HT1080 (cell line): ENCODE measurements at places on chromosomes 13 and 19. TPM values are rescaled to one million over a fixed set of nuclear protein-coding genes. Genes with fewer than 3 reads are reported as not detected.

Gene PRDX2
- total RNA-seq: 88.6 and 94.3 TPM in 2 replicates

- no peak for DNase-seq
These were observed 66.6 kb upstream of the ZNF527 start for GRCh38 chr19:37304190-37304883.

DNA sequence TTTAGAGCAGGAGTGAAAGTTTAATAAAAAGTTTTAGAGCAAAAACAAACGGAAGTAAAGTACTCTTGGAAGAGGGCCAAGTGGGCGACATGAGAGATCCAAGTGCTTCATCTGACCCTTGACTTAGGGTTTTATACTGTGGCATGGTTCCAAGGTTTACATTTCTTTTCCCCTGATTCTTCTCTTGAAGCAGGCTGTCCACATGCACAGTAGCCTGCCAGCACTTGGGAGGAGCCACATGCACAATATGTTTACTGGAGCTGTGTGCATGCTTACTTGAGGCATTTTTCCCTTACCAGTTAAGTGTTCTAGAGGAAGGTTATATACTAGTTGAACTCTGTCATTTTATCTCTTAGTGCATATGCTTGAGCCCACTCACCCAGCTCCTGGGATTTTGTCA is 295.6 kb downstream of the TBC1D4 start:
- no peak for DNase-seq

Gene MBD3L2
- not detected in 2 replicates for total RNA-seq

DNA sequence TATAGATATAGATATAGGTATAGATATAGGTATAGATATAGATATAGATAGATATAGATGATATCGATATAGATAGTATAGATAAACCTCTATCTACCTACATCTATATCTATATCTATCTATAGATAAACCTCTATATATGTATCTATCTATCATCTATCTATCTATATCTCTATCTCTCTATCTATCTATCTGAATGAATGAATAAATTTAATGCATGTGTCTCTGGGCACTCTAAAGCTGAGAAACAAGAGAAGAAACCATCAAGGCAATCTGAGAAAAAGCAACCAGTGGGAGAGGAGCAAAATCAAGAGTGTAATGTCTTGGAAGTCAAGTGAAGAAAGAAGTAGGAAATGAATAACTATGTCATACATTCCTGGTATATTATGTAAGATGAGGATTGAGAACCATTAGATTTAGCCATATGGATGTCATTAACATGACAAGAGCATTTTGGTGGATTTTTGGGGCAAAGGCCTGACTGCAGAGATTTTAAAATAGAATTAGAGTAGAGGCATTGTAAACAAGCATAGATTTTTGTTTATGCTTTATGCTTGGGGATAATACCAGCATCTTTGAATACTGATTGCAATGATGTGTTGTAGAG is 1262.7 kb upstream of the MIR17HG start:
- DNase-seq: no peak

DNA sequence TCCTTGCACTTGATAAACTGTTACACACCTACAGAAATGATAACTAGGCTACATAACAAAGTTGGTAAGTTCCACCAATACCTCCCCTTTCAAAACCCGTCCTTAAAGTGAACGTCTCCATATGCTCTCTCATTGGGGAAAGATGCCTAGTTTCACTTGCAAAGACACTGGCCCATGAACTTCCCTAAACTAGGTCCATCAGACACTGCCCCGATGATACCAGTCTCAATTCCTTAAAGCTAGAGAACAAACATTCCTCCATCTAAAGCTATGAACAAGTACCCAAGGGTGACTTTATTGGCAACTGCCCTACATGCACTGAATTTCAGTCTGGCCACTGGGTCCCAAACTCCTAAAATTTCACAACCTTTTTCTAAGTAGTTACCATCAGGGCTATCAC is 39.9 kb downstream of the FOXO1 start:
- DNase-seq: no peak

DNA sequence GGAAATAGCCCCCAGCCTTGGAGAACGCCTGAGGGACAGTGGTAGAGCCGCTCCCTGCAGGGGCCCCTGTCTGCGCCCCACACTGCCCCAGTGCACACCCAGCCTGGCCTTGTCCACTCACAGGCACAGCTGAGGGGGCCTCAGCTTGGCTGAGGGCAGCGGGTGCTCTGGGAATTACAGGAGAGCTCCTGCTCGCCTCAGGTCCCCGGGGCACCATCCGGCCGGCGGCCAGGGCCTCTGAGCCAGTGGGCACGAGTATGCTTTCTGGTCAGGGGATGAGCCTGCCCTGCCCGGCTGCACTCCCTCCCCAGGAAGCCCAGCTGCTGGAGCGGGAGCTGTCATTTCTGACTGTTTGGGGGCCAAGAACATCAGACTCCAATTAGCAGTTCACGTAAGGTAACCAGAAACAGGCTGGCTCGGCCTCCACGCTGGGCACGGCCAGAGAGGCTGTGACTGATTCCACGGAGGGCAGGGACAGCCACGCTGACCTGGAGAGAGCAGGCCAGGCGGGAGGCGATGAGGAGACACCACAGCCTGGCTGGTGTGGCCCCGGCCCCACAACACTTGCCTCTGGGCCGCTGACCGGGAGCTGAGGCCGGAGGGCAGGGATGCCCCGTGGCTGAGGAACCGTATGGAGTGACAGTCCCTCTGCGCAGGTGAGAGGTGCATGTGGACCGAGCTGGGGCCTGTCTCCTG is 15.4 kb downstream of the CEBPG start:
- no peak for DNase-seq

DNA sequence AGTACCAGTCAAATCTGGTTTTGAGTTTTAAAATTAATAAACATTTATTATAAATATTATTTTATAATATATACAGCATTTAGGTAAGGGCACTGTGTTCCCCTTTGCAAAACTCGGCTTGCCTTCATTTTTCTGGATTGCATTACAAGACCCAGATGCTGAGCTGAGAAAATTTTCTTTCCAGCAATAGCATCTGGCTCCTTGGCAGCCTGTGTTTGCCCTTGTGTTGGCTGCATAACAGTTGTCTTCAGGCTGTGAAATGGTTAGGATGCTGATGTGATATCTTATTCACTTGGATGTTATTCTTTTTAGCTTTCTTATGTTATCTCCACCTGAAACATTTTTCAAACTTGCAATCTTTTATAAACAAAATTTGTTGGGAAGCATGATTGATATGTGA is 784.4 kb downstream of the DACH1 start:
- DNase-seq: no peak

- DNase-seq: no peak
These were observed 124.9 kb downstream of the KCNRG start for GRCh38 chr13:50140153-50140552.

- no peak for DNase-seq
These were observed 907 bp downstream of the ZNF569 start for GRCh38 chr19:37466277-37466797.

Gene JAK3
- 0.06 TPM in 1 of 2 replicates, not detected in the other for total RNA-seq

Gene OVOL3
- total RNA-seq: not detected in 2 replicates

DNA sequence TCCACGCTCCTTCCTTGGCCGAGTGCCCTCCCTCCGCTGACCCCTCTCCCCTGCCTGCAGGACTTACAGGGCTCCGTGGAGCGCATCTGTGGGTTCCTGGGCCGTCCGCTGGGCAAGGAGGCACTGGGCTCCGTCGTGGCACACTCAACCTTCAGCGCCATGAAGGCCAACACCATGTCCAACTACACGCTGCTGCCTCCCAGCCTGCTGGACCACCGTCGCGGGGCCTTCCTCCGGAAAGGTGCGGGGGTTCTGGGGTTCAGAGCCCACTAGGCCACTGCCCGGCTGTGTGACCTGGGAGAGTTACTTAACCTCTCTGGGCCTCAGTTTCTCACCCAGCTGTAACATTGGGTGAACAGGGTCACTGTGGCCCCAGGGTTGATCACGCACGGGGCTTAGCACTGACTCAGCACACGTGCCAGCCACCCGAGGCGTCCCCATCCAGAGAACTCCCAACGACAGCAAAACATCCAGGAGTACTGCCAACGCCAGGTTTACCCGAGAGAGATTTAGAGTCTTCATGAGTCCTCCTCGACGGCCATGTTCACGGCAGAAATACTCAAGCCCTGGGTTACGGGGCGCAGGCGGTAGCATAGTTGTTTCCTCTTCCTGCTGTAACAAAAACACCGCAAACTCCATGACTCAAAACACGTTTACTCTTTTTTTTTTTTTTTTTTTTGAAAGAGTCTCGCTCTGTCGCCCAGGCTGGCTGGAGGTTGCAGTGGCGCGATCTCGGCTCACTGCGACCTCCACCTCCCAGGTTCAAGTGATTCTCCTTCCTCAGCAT is 9.7 kb upstream of the SPACA4 start:
- DNase-seq: no peak

Gene SHANK1
- 9.3 and 10.5 TPM in 2 replicates for total RNA-seq

- no peak for DNase-seq
These were observed 13.2 kb upstream of the URI1 start for GRCh38 chr19:29928831-29929230.

- DNase-seq: no peak
These were observed 420.9 kb upstream of the NBEA start for GRCh38 chr13:34521171-34521570.

Gene ZIC2
- total RNA-seq: 2.4 and 4.4 TPM in 2 replicates

DNA sequence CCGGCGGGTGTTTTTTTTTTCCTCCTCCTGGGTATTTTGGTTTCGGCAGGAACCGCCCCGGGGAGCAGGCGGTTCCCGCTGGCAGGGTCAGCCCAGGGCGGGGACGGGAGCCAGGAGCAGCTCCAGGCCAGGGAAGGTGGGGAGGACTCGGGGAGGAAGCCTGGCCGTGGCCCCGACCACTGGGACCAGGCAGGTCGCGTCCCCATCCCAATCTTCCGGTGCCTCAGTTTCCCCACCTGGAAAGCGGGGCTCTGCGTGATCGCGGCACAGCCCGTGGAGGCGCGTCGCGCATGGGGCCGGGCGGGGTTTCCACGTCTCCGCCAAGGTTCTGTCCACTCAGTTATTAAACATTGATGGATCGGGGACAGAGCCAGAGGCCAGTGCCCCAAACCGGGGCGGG is 34.8 kb downstream of the IL12RB1 start:
- DNase-seq: no peak

Gene LILRA1
- not detected in 2 replicates for total RNA-seq

- peak; percentile 68 for DNase-seq
These were observed 620.6 kb downstream of the GPC6 start for GRCh38 chr13:93847162-93847561.

- no peak for DNase-seq
These were observed 1459.3 kb downstream of the UQCRFS1 start for GRCh38 chr19:27753622-27754021.

Gene SOX1
- not detected in 2 replicates for total RNA-seq

- DNase-seq: peak; percentile 50
These were observed 113.7 kb downstream of the RFC3 start for GRCh38 chr13:33931397-33932311.

Gene PIH1D1
- 203 and 223 TPM in 2 replicates for total RNA-seq

DNA sequence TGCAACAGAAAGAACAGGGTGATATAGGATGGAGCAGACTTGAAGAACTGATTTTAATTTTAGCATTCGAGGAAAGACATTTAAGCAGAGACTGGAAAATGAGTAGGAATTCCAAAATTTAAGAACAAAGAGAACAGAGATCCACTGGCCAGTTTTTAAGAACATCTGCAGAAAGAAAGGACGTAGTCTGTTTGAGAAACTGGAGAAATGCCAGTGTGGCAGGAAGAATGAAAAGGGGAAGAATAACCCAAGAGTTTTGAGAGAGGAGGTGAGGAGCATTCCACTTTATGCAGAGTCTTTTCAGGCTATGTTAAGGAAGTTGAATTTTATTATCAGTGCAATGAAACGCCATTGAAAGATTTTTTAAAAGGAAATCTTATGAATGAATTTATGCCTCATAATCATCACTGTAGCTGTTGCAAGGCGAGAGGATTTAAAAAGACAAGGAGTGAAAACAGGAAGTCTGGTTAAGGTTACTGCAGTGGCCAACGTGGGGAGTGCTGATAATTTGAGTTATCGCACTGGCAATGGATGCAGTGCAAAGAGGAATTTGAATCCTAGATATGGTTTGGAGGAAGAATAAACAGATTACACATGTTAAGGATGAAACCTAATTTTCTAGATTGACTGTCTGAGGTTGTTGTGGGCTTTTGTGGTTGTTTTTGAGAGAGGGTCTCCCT is 253.8 kb downstream of the DACH1 start:
- DNase-seq: no peak

Gene AZU1
- not detected in 2 replicates for total RNA-seq

Gene MAMSTR
- total RNA-seq: 0.35 TPM in 1 of 2 replicates, not detected in the other

DNA sequence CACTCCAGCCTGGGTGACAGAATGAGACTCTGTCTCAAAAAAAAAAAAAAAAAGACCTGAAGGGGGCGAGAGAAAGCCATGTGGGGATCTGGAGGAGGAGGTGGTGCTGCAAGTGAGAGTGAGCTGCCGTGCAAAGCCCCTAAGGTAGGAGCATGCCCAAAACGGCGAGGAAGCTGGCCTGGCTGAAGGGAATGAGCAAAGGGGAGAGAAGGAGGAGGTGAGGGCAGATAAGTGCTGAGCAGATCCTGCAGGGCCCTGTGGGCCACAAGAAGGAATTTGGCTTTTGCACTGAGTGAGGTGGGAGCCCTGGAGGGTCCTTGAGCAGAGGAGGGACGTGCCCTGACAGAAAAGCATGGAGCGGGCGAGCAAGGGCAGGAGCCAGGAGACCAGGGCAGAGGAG is 19.4 kb upstream of the ADGRE5 start:
- DNase-seq: peak; percentile 46

Gene MYPOP
- 2.2 and 4.4 TPM in 2 replicates for total RNA-seq

DNA sequence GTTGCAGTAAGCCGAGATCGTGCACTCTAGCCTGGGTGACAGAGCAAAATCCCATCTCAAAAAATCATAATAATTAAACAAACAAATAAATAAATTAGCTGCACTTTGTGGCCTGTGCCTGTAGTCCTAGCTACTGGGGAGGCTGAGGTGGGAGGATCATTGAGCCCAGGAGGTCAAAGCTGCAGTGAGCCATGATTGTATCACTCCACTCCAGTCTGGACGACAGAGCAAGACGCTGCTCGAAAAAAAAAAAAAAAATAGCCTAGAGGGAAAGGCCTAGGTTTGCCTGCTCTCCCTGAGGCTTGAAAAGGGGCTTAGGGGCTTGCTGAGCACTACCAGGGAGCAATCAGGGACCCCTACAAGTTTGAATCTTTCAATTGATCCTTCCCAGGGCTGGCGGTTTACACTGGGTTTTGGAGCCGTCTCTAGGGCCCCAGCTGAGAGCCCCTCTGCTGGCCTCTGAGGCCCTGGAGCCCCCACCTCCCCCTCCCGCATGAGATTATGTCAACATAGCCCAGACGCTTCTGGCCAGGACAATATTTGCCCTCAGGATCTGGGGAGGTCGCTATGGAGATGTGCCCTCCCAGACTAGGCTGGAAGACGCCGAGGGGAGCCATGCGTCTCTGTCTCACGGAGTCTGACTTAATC is 10.4 kb upstream of the GIPR start:
- no peak for DNase-seq

DNA sequence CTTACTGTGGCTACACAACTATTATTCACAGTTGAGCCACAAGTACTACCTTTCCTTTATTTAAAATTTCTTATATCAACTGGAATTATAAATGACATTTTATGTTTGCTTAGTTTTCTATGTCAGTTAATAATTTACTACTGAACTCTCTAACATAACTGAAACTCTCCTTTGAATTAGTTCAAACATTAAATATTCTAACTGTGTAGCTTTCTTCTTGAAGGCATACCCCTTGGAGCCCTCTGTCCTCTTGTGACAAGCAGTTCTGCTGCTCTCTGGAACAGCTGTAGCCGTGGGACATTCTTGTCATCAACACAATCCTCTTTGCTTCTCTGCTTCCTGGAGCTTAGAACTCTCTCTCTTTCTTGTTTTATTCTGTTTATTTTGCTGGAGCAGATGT is 244.8 kb downstream of the NHLRC3 start:
- no peak for DNase-seq

Gene MCEMP1
- not detected in 2 replicates for total RNA-seq

GRCh38 chr19:18239303-18239702 is 13.1 kb upstream of the PDE4C start:
- DNase-seq: no peak

Gene ATP8A2
- 0.64 and 0.67 TPM in 2 replicates for total RNA-seq

GRCh38 chr19:33684538-33685232 is 62.9 kb downstream of the CHST8 start:
- DNase-seq: no peak
